ENCODE measurements at places on chromosomes 6 and 20. TPM values are rescaled to one million over a fixed set of nuclear protein-coding genes. Genes with fewer than 3 reads are reported as not detected.

The OR2B6 gene
- total RNA-seq = not detected

The FILIP1 gene
- total RNA-seq = 0.62 TPM

The ADGRB3 gene
- total RNA-seq = under 0.01 TPM

The LRRC73 gene
- total RNA-seq = 0.62 TPM

The BANF2 gene
- total RNA-seq = not detected

The PHACTR1 gene
- 1.4 TPM for total RNA-seq

The HLA-DMA gene
- 1.1 TPM for total RNA-seq

The RIPPLY2 gene
- total RNA-seq = 0.87 TPM

The COL9A3 gene
- 0.11 TPM for total RNA-seq

The ABCF1 gene
- total RNA-seq = 62.5 TPM

The SLC4A11 gene
- 0.75 TPM for total RNA-seq

The CGAS gene
- 7.4 TPM for total RNA-seq

The MUC22 gene
- total RNA-seq = not detected

The GPR6 gene
- total RNA-seq = not detected

The MYLK2 gene
- total RNA-seq = 0.44 TPM

The IDH3B gene
- total RNA-seq = 137 TPM

The SRMS gene
- not detected for total RNA-seq

The DEFB124 gene
- not detected for total RNA-seq

The VWA7 gene
- total RNA-seq = 0.11 TPM

The FOXA2 gene
- total RNA-seq = 1.00 TPM

All from uterine smooth muscle cell (primary cell).